BJ (cell line): ENCODE measurements at places on chromosomes 3 and 15.

DNA sequence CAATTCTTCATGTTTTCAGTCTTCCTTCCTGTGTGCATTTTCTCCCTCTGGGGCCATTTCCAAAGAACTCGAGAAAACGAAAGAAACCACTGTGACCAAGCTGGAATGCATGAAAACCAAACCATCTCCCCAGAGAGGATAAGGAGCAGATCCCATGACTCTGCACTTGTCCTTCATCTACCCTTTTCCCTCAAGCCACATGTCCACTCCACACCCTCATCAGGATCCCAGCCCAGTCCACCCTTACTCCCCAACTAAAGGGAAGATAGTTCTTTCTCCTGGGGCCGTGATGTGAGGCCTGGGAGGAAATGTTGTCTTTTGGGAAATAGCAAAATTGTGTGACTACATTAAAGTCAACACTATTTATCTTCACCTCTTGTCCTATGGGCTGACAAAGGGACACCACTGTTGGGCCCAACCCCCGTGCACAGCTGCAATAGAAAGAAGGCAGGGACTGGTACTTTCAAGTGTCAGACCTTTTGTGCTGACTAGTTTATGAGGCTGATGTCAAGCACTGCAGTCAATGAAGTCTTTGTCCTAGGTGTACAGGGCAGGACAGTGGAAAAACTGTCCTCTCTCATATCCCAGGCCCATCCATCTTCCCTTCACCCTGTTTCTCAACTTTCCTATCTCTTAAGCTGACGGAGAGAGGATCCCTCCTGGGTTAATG lies 487.1 kb upstream of the NR2F2 start:
- DNase-seq, result peak; percentile 59

DNA sequence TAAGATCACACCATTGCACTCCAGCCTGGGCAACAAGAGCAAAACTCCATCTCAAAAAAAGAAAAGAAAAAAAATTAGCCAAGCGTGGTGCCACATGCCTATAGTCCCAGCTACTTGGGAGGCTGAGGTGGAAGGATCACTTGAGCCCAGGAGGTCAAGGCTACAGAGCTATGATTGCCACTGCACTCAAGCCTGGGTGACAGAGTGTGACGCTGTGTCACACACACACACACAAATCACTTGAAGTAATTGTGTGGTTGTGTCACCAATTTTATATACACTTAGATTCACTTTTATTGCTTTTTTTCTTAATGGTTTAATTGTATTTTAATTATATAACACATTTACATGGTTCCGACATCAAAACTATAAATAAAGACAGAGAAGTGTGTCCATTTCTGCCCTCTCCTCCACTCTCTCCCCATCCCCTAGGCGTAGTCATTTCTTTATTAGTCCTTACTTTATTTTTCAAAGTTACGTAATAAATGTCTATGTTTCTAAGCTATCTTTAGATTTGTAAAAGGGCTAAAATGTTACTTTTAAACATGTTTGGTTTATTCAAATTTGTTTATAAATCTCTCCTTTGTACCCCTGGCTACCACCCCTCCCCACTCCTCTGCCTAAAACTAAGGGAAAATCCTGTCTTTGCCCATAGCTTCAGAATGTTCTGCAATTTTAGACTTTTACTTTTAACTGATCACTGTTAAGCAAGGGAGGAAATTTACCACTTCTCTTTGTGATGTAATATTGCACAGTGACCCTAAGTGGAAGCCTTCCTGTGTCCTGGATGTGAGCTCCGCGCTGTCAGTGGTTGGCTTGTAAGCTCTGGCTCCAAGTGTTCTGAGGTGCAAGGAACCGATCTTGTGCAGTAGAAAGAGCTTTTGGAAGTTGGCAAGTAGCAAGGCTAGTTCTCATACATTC lies 10.8 kb upstream of the VILL start:
- DNase-seq, result no peak

DNA sequence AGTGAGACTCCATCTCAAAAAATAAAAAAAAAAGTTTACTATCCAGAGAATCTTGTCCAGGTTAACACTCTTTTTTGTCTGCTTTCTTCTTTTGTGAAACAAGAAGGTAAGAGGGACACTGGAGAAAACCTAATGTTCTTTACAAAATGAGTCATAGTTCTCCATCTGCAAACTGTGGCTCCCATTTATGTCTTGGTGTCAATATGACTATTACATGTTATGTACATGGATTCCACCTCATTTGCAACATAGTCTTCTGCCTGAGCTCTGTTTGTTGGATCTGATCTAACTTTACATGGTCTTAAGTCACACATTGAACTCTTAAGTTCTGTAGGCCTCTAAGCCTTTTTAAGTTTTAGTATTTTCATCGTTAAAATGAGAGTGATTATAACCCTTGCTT lies 421.2 kb upstream of the TPRG1 start:
- DNase-seq, result no peak

GRCh38 chr3:42442640-42443039 lies 32.2 kb upstream of the LYZL4 start:
- no peak for DNase-seq

DNA sequence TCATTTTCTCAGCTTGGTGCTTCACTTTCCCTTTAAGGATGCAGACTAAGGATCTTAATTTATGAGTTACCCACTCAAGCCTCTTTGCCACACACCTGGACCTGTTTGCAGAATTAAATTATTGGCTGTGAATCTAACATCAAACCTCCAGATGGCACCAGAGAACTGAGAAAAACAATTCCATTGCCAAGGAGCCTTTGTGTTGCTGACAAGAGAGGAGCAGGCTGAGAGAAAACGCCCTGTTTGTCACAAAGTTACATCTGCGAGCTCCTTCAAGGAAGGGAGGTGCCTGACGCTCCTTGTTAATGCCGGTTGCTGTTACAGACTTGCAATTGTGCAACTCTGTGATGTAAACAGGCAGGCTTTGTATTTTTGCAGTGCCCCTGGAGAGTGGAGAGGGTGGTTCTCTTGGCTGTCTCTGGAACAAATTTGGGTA lies 36.3 kb upstream of the TMC3 start:
- peak; percentile 21 for DNase-seq

DNA sequence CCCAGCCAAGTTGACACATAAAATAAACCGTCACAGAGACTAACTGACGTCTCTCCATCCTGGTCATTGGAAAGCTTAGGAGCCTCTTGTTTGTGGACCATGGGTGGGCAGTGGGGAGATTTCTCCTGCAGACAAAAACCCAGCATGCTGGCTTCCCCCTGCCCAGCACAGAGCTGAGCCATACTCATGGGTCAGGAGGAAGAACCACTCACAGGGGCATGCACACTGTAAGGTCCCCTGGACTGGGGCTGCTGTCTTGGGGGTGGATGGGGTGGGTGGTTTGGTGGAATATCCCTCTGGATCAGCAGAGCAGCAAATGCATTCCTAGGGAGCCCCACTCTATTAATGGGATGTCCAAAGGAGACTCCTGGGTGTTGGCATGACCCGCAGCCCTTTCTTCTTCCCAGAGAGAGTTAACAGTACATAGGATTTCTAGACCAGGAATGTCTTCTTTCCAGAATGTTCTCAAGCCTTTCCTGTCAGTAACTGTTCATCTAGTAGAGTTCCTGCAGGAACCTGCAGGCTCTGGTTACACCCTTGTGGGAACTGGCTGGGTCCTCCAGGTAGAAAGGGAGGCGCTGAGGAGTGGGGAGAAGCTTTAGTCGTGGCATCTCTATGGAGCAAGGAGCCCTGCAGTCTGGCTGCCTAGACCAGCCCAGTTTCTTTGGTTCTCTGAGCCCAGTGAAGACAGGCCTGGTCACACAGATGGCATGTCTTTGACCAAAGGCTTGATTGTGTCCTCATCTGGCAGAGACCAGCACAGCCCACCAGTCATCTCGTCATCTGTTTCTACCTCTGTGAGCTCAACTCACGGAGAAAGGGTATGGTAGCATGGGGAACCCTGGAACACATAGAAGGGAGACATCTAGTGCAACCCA lies 73.4 kb upstream of the PRR23C start:
- no peak for DNase-seq

- DNase-seq, result no peak
Observed at GRCh38 chr3:112689385-112689784, 48.4 kb upstream of the CCDC80 start.

- peak; percentile 11 for DNase-seq
Observed at GRCh38 chr3:21055015-21055414, 696.0 kb downstream of the ZNF385D start.

- DNase-seq, result no peak
Observed at GRCh38 chr3:191543897-191544296, 82.9 kb downstream of the PYDC2 start.

- DNase-seq, result no peak
Observed at GRCh38 chr3:124995460-124995994, 60.3 kb downstream of the HEG1 start.

DNA sequence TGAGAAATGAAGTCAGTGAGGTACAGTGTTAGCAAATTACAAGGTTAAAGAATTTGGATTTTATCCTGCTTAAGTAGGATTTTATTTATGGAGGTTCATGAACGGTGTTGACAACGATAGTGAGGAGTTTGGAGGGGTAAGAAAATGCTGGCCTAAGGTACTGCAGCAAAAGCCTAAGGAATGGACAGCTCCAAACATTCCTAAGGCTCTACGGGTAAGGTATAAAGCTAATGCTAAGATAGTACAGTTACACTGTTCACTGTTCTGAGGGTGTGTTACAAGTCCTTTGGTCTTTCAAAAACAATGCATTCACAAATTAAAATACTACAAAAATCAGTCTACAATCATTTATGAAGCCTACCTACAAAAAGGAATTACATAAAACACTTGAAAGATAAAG lies 7.3 kb downstream of the MTMR10 start:
- DNase-seq, result no peak

DNA sequence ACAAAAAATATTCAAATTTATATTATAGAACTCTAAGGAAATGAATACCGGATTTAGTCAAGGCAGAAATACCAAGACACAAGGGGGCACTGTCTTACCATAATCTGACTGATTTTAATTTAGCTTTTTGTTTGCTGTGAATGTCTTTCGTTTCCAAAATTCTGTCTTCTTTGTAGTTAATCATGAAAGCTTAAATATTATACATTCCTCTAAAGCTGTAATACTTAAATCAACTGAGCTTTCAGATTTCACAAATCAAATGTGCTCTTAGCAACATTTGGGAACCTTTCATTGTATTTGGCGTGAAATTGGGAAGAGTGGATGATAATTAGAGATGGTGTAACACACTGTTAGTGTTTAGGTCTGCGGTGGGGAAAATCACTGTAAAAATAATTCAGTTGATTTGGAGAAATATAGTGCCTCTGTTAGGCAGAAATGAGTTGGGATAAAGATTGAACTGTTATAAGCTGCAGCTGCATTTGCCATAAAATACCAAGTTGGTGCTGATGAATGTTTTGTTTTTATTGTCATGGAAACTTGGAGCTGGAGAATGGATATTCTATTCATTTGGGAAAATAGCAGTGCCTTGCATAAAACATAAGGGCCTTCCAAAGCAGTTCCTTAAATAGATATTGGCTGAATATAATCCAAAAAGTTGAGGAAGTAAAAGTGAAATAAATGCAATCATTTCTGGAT lies 228.2 kb downstream of the TCF12 start:
- DNase-seq, result no peak

DNA sequence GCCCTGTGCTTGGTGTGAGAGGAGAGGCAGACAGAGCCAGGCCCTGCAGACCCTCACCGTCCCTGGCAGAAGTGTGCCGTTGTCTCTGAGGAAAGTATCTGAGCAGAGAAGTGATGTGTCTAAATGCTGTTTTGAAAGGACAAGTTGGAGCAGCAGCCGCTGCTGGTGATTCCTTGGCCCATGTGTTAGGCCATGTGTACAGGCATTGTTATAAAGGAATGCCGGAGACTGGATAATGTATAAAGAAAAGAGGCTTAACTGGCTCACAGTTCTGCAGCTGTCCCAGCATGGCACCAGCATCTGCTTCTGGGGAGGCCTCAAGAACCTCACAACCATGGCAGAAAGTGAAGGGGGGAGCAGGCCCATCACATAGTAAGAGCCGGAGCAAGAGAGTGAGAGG lies 334.6 kb upstream of the ATP10A start:
- DNase-seq, result no peak

- DNase-seq, result no peak
Observed at GRCh38 chr15:82739086-82739485, 29.4 kb upstream of the AP3B2 start.

- no peak for DNase-seq
Observed at GRCh38 chr3:82561784-82562183, 800.3 kb upstream of the GBE1 start.

GRCh38 chr15:28931828-28932227 lies 46.1 kb downstream of the APBA2 start:
- no peak for DNase-seq

GRCh38 chr3:22659651-22660475 lies 543.3 kb upstream of the UBE2E2 start:
- no peak for DNase-seq

GRCh38 chr15:58742022-58742813 lies 7.3 kb downstream of the ADAM10 start:
- DNase-seq, result peak; percentile 35

GRCh38 chr3:100149130-100149529 lies 34.8 kb upstream of the FILIP1L start:
- DNase-seq, result no peak

GRCh38 chr3:11757441-11757875 lies 89.2 kb downstream of the TAMM41 start:
- DNase-seq, result no peak

DNA sequence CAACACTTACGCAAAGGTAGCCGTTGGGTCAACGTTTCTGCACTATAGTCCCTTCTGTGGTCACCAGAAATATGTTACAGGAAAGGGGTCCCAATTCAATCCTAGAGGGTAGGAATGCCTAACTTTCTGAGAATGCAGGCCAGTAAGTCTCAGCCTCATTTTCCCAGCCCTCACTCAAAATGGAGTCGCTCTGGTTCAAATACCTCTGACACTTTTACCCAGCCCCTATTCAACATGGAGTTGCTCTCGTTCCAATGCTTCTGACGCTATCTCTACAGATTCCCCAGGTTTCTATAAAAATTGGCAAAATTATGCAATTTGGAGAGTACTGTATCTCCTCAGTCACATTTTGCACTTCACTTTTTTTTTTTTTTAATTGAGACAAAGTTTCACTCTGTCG lies 39.7 kb downstream of the ZNF445 start:
- no peak for DNase-seq

- no peak for DNase-seq
Observed at GRCh38 chr3:169327546-169328356, 335.8 kb downstream of the MECOM start.

- no peak for DNase-seq
Observed at GRCh38 chr3:31776016-31776415, 205.0 kb downstream of the OSBPL10 start.

DNA sequence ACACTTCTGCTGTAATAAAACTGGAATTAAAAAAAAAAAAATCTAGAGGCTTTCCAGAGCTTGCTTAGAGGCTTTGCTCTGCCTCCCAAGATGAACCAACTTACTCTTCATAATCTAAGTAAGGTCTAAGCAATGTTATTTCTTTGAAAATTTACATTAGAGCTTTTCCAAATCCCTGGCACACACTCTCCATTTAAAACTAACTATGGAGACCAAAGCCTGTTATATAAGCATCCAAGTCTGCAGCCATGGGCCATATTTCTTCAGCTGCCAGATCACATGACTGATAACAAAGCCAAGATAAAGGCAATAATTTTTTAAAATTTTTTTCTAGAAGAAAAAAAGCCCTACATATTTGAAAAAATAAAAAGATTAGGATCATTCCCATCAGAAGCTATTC lies 55.0 kb upstream of the ARHGEF3 start:
- no peak for DNase-seq
